ENCODE measurements at places on chromosomes 3 and 15.
A peak's percentile ranks its signal among the peaks of the same experiment; 100 is the strongest.

- DNase-seq: no peak
Observed at GRCh38 chr3:40915346-40915865, 283.9 kb upstream of the CTNNB1 start.

GRCh38 chr15:39908186-39908585 is 11.9 kb downstream of the GPR176 start:
- peak; percentile 85 for DNase-seq

- no peak for DNase-seq
Observed at GRCh38 chr15:84599906-84600305, 903 bp upstream of the ZSCAN2 start.

DNA sequence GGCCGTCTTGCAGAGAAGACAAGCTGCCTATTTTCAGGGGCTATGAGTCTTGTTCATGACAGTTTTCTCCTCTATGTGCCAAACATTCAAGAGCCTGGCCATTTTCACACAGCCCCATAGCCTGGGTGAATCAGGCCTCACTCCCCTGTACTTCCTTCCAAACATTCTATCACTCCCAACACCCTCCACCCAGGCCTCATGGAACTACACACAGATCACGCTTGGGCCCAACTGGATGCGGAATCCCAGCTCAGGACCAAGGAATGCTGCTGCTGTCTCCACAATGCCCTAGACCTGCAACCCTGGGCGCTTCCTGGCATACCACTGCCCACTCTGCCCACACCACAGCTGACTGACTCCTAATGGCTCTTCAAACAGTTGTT is 39.4 kb upstream of the PCSK6 start:
- DNase-seq: peak; percentile 5

- DNase-seq: peak; percentile 39
Observed at GRCh38 chr3:124084022-124084881, 92.3 kb upstream of the ROPN1 start.

DNA sequence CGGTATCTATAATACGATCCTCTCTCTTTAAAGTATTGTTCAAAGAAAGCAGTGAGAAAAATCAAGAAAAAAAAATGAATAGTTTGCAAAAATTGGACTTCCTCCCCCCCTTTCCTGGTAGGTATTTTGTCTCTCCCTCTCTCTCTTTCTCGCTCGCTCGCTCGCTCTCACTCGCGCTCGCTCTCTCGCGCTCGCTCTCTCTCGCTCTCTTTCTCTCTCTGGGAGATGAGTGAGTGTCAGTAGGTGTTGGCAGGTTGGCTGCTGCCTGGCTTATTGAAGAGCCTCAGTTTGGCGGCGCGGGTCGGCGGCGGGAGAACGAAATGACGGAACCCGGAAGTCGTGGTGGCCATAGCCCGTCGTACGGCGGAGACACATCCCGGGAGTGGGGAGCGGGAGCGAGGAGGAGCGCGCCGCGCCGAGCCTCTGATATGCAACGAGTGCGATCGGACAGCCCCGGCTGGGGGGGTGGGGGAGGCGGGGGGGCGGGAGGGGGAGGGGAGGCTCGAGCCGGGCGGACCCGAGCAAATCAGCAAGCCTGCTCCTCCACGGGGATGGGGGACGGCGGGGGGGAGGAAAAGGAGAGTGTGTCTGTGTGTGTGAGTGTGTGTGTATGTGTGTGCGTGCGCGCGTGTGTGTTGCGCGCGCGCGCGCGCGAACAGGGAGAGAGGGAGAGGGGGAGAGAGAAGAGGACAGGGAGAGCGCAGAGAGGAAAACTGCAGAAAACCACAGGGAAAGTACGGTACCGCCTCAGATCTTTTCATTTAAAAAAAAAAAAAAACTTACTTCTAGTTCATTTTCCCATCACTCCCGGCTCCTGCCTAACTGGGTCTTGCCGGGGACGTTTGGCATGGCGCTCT is at the start of gene MEIS2:
Gene MEIS2 (minus strand): TSS at position 441 of the 857 bp plus-strand sequence. CDS start 1,083 bp downstream, outside the sequence.
- DNase-seq: peak; percentile 95

- DNase-seq: peak; percentile 18
Observed at GRCh38 chr3:61807865-61808276, 246.5 kb downstream of the PTPRG start.

Measured in AG20443 (cell line).